Endothelial cell (in vitro differentiated cells): ENCODE measurements at places on chromosomes 5 and 9. TPM values are rescaled to one million over a fixed set of nuclear protein-coding genes. Genes with fewer than 3 reads are reported as not detected.

DNA sequence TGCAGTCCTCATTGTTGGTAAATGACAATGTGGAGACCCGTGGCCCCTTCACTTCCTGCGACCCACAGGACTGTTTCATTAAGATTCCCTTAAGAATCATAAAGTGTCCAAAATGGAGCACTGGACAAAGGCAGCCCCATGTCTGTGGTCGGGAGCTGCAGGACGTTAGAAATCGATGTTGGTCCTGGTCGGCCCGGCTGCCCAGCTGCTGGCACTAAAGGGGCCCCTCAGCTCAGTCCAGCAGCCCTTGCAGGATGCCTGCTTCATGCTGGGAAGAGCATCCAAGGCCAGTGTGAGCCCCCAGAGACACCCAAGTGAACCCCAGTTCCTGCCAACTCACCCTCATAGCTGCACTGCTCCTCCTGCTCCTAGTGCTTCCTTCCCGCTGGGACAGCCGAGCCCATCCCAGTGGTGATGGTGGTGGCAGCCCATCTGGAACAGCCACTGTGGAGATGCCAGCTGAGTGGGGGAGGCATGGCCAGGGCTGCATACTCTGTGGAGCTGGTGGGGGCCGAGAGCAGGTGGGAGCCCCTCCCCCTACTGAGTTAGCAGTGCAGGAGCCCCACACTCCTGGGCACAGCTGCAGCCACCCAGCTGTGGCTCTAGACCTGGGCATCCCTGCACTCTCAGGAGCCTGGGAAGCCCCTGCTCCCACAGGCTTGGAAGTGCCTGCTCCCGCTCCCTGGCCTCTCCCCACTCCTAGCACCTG, 168.0 kb upstream of the IRX2 start:
- H3K36me3 ChIP-seq: peaks cover 13% of the 10 kb centered on the region
- peaks cover 10% of the 10 kb centered on the region for H3K27me3 ChIP-seq
- no peak overlapping the region for H3K27ac ChIP-seq
- DNase-seq: no peak

SCGB3A1 gene
- total RNA-seq: 5.4 TPM

ENTREP1 gene
- 11.8 TPM for total RNA-seq

LMX1B gene
- 0.26 TPM for total RNA-seq

DNA sequence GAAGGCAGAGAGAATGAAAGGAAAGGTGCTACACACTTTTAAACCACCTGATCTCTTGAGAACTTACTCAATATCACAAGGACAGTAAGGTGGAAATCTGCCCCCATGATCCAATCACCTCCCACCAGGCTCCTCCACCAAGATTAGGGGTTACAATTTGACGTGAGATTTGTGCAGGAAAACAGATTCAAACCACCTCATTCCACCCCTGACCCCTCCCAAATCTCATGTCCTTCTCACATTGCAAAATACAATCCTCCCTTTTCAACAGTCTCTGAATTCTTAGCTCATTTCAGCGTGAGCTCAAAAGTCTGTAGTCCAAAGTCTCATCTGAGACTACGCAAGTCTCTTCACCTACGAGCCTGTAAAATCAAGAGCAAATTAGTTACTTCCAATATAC, 768.3 kb upstream of the COX7C start:
- no peaks in the 10 kb centered on the region for H3K36me3 ChIP-seq
- no peak overlapping the region for H3K27ac ChIP-seq
- DNase-seq: no peak
- no peak overlapping the region for H3K4me3 ChIP-seq
- H3K4me1 ChIP-seq: no peaks in the 10 kb centered on the region
- peaks cover 1% of the 10 kb centered on the region for H3K27me3 ChIP-seq

- H3K36me3 ChIP-seq: no peaks in the 10 kb centered on the region
- H3K4me3 ChIP-seq: no peak overlapping the region
- H3K27me3 ChIP-seq: no peaks in the 10 kb centered on the region
- no peaks in the 10 kb centered on the region for H3K4me1 ChIP-seq
Observed at GRCh38 chr5:164672931-164673694, 1167.7 kb downstream of the MAT2B start.

SEPTIN8 gene
- total RNA-seq: 22.8 TPM

DNA sequence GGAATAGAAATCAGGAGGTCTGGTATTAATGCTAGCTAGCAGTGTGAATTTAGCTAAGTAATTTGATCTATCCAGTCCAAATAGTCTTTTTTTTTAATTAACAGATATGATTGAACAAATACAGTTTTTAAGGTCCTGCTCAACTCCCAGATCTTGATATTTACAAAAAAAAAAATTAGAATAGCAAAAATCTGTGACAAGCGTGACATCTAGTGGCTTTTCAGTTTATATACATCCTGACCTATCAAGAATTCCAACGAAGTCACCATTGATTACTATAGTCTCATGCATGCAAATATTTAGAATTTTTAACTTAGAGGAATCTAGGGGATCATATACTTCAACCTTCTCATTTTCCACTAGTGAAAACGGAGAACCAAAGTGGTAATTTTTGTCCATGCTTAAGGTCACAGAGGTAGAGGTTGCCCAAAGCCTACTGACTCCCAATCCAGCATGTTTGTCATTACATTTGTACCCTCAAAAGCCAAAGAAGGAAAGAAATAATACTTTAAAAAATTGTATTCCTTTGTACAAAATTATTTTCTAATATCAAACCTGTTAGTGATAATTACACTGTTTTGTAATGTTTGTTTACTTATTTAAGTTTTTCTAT, 17.6 kb upstream of the TARS1 start:
- no peaks in the 10 kb centered on the region for H3K36me3 ChIP-seq
- H3K27me3 ChIP-seq: no peaks in the 10 kb centered on the region
- H3K4me3 ChIP-seq: no peak overlapping the region
- peaks cover 3% of the 10 kb centered on the region for H3K4me1 ChIP-seq
- no peak overlapping the region for H3K27ac ChIP-seq
- DNase-seq: no peak

KCNT1 gene
- total RNA-seq: not detected

DNA sequence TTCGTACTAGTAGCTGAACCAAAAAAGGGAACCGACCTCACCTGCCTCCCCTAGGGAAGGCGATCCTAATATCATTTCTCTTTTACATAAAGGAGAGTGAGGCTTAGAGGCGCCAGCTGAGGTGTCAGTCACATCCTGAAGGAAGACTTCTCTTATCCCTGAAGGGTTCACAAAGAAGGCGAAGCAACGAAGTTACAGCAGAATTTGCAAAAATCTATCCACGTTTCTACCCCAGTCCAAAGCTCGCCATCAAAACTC, 598 bp upstream of the KIAA1191 start:
- H3K36me3 ChIP-seq: peaks cover 14% of the 10 kb centered on the region
- peaks cover 12% of the 10 kb centered on the region for H3K27me3 ChIP-seq
- peak overlapping the region; percentile 97 for H3K4me3 ChIP-seq
- H3K4me1 ChIP-seq: peaks cover 8% of the 10 kb centered on the region
- no peak overlapping the region for H3K27ac ChIP-seq

BAAT gene
- total RNA-seq: not detected

DNA sequence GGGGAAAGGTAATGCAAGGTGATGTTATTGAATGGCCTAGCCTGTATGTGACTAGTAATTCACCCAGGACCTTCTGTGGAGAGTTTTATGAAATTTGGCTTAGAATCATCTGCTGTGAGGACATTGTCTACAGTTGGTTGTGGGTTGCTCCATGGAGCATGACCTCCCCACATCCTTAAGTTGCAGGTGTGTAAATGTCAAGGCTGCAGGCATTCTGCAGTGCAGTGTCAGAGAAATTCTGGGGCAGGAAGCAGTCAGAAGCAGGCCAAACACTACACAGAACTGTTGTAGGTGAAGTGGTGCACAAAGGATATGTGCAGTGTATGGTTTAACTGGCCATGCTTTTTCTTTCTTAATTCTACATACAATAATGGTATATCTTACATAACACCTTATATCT, 588.3 kb downstream of the EBF1 start:
- no peaks in the 10 kb centered on the region for H3K27me3 ChIP-seq
- DNase-seq: no peak
- H3K4me1 ChIP-seq: peaks cover 11% of the 10 kb centered on the region
- H3K27ac ChIP-seq: no peak overlapping the region
- H3K36me3 ChIP-seq: no peaks in the 10 kb centered on the region
- no peak overlapping the region for H3K4me3 ChIP-seq

IL3 gene
- total RNA-seq: not detected

DNA sequence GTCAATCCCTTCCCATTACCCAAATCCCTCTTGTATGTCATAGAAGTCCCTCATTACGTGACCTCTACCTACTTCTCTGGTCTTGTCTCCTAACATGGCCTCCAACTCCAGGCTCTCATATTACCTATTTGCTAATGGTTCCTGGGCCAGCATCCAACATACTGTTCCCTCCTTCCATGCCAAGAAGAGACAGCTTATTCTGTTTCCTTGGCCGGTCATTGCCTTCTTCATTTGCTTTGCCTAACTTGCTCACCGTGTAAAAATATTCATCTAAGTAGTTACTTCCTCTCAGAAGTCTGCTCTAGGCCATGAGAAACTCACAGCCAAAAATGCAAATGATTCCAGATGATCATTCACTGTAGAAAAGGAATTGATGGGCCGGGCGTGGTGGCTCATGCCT, 8.9 kb upstream of the IL6ST start:
- no peak for DNase-seq
- H3K4me1 ChIP-seq: peaks cover 4% of the 10 kb centered on the region
- no peaks in the 10 kb centered on the region for H3K36me3 ChIP-seq
- H3K27ac ChIP-seq: no peak overlapping the region
- H3K27me3 ChIP-seq: no peaks in the 10 kb centered on the region

- no peaks in the 10 kb centered on the region for H3K36me3 ChIP-seq
- DNase-seq: no peak
- no peaks in the 10 kb centered on the region for H3K27me3 ChIP-seq
- peaks cover 7% of the 10 kb centered on the region for H3K4me1 ChIP-seq
- no peak overlapping the region for H3K4me3 ChIP-seq
Observed at GRCh38 chr5:55633574-55634208, 78.4 kb downstream of the SLC38A9 start.

DNA sequence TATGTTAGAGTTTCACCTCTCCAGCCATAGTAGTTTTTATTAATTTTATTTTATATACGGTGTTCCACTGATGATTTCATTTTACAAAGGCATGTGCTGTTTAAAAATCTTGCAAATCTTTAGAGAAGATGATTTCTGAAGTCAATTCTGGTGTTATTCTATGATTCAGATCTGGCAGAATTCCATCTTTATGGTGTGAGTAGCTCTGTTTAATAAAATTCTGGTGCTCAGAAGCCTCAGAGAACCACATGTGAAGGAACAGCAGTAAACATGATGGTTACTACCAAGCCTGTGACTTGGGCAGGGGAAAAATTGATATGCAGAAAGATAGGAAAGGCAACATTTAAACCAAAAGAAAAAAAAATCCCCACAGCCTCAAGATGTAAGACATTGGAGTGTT, 299.7 kb downstream of the NPR3 start:
- no peak for DNase-seq
- H3K4me1 ChIP-seq: no peaks in the 10 kb centered on the region
- H3K4me3 ChIP-seq: no peak overlapping the region

PIP5KL1 gene
- 2.4 TPM for total RNA-seq

NPR3 gene
- 73.3 TPM for total RNA-seq

GRCh38 chr9:138053996-138054752, 176.6 kb downstream of the CACNA1B start:
- peak overlapping the region; percentile 50 for H3K4me3 ChIP-seq
- no peak overlapping the region for H3K27ac ChIP-seq
- no peak for DNase-seq
- H3K36me3 ChIP-seq: peaks cover 16% of the 10 kb centered on the region
- peaks cover 8% of the 10 kb centered on the region for H3K27me3 ChIP-seq

DNA sequence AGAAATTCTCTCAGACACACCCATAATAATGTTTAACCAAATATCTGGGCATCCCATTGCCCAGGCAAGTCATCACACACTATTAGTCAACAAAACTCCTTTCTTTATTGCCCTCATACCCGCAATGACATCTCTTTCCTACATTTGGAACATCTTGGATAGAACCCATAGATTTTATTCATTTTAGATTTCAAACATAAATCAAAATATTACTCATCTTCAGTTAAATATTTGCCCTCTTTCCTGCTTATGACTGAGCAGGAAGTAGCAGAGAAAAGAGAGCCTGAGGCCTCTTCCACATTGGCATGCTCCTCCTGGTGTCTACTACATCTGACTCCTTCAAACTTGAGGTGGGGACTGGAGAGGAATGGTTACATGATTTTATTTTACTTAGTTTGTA, 592.0 kb downstream of the CHSY3 start:
- H3K27me3 ChIP-seq: no peaks in the 10 kb centered on the region
- H3K4me3 ChIP-seq: no peak overlapping the region
- no peak overlapping the region for H3K27ac ChIP-seq
- DNase-seq: no peak

TNC gene
- total RNA-seq: 10.1 TPM

ALDH1A1 gene
- 7.0 TPM for total RNA-seq

DNA sequence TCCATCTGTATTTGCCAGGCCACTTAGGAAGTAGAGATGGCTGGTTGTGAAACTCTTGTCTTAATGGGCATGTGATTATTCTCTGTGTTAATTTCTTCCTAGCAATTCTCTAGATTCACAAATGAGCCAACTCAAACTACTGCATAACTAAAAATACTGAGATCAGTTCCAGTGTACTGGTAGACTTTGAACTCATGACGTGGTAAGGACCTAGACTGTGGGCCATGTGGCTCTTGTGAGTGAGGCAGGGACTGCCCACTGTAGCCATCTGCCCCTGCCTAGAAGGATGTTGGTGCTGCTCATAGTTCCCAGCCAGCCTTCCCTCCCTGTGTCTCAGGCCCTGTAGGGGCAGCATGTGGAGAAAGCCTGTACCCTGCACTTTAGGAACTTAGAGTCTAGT, 47.4 kb downstream of the CYSTM1 start:
- peaks cover 9% of the 10 kb centered on the region for H3K36me3 ChIP-seq
- H3K4me3 ChIP-seq: no peak overlapping the region
- H3K27me3 ChIP-seq: peaks cover 9% of the 10 kb centered on the region
- DNase-seq: no peak

SPOCK1 gene
- 8.7 TPM for total RNA-seq

DNA sequence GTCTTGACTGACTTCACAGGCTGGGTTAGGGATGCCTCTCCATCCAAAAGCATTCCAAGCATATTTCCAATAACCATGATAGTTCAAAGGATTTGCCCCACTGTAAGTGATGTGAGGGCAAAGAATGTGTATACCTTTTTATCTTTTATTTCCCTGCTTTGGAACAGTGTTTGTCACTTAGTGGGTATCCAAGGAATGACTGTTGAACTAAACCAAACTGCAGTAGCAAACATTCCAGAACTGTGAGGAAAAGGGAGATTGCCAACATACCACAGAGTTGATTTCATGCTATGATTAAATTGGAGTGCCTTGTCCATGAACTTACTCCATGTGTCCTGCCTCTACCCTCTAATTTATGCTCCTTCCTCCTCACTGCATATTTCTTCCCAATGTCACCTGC, 400.0 kb downstream of the KIAA0825 start:
- H3K36me3 ChIP-seq: no peaks in the 10 kb centered on the region
- no peaks in the 10 kb centered on the region for H3K4me1 ChIP-seq
- DNase-seq: no peak
- H3K4me3 ChIP-seq: no peak overlapping the region
- no peak overlapping the region for H3K27ac ChIP-seq

DNA sequence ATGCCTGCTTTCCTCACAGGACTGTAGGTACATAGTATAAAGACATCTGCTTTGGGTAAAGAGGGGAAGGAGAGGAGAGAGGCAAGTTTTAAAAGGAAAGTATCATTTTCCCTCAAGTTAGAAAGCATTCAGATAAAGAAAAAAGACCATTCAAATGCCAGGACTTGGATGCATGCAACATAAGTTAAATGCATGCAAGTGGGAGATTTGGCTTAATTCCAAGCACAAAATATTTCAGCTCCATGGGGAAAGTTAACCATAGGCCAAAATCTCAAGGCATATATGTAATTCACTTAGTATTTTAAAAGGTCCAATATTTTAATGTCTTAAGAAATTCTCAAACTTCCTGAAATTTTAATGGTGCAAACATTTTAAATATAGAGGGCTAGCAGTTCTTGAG, 36.4 kb downstream of the POU5F2 start:
- H3K4me1 ChIP-seq: no peaks in the 10 kb centered on the region
- H3K36me3 ChIP-seq: no peaks in the 10 kb centered on the region
- H3K27ac ChIP-seq: no peak overlapping the region
- H3K4me3 ChIP-seq: no peak overlapping the region
